ENCODE measurements at places on chromosomes 13 and 19.

DNA sequence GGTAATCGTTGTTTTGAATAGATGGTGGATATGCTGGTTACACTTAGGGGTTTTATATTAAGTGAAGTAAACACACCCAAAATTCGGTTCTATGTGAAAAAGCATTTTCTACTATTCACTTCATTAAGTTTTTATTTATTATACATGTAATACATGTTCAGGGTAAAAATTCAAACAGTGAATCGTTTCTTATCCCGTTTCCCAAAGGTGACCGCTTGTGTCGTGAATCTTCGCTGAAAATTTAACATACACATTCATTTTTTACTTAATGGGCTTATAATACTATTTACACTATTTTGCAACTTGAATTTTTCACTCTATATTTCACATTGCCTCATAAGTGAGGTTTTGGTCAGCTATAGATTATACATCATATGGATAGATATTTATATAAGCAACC, 24.5 kb downstream of the IPO5 start:
- no peak for DNase-seq

GRCh38 chr13:35005051-35005450, 63.0 kb downstream of the NBEA start:
- DNase-seq = no peak

GRCh38 chr13:74047931-74048600, 86.1 kb downstream of the KLF12 start:
- no peak for DNase-seq

DNA sequence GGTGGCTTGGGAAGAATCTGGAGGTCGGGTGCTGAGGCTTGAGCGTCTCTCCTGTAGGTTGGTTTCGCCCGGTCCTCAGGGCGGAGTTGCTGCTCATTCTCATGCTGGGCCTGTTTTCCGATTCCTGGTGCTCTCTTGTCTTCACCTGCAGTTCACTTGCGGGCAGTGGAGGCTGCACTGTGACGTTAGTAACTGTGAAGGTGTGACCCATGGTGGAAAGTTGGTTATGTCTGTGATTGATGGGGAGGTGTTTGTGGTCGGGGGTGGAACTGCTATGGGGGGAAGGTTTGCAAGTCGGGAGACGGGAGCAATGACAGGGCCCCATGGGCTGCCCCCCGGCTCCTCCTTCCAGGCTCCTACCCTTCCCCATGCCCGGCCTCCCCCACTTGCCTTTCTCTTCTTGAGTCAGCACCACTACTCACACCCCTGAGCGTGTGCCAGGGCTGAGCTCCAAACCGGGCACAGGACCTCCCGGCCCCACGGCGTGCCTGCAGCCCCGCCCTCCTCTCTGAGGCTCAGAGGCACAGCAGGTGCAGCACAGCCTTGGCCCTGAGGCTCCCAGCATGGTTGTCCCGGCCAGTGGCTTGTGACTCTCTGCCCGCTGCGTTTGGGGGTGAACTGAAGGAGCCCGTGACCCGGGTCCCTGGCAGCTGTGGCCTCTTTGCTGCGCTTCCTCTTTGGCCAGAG, 79.1 kb downstream of the ATP11A start:
- DNase-seq = no peak

- DNase-seq = no peak
These were observed 14.6 kb downstream of the PLD3 start for GRCh38 chr19:40363069-40363468.

DNA sequence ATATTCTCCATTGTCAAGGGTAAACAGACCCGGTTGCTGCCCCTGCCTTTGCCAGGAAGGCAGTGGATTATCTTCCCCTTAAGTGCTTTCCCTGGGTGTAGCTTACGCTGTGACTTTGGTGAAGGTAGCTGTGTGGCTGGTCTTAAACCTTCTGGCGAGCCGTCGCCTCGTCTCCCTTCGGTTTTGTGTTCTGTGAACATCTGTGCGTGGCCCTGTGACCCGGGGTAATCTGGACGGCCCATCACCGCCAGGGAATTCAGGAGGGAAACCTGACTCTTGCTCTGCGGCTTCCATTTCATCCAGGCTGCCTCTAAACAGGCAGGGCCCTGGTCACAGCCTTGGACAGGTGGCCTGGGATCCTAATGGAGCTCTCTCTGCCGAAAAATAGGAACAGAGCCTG, 78.7 kb downstream of the SHISA2 start:
- DNase-seq = no peak

DNA sequence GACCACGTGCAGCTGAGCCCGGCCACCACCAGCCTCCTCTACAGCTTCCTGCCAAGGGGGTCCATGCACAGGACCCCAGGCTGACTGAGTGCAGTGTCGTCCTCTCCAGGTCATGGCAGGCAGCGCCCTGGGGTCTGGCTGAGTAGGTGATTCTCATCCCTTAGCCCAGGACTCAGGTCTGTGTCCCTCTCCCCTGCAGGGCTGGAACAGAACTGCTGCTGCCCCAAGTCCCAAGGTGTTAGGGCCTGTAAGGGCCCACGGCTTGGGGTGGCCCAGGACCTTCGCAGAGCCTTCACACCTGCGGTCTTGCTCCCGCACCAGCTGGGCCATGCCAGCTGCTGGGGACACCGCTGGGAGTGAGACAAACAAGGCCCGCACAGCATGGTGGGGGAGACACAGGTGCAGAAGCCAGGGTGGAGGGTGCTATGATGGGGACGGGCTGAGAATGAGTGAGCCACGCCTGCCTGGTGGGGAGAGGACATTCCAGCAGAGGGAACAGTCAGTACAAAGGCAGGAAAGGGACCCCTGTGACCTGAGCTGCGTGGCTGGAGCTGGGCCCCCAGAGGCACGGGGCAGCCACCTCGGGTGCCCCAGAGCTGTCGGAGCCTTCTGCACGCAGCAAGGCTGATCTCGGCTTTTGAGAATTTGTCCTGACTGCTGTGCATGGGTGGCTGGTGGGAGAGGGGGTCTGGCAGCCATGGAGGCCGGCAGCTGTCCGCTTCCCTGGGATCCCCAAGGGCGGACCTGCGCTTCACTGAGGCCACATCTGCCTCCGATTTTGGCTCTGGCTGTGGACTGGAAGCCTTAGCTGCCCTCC, 11.9 kb downstream of the PLEKHF1 start:
- DNase-seq = no peak

DNA sequence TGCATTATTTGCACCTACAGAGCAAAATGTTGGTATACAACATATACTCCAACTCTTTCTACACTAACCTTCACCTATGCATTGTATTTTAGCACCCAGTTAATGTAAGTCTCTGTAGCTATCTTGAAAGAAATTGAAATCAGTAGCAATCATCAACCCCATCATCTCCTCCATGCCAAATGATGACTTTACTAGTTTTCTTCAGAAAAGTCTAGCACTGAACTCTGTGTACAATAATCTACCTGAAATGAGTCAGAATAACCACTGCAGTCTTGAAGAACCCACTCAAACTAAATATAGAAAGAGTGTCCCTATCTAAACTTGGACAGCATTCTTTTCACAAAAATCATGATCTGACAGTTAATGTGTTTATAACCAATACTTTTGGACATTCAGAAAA, 9.8 kb downstream of the IRS2 start:
- DNase-seq = no peak

GRCh38 chr13:98468361-98468760, 108.5 kb downstream of the STK24 start:
- no peak for DNase-seq

DNA sequence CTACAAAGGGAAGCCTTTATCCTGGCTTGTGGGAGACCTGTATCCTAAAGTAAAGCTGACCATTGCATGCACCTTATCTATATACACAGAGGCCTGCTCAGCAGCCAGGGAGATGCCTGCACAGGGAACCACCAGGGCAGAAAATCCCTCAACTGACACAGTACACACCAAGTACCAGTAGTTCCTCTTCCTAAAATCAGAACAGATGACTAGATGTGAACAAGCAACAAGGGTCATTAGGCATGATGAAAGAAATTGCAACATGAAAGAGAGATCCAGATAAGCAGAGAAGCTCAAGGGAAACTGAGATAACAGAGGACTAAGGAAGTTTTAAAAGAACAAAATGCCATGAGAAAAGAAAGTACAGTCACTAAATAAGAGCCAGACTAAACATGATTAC, 39.7 kb upstream of the SLC7A9 start:
- DNase-seq = no peak

- DNase-seq = no peak
These were observed 14.3 kb downstream of the ZBTB7A start for GRCh38 chr19:4052114-4052992.

DNA sequence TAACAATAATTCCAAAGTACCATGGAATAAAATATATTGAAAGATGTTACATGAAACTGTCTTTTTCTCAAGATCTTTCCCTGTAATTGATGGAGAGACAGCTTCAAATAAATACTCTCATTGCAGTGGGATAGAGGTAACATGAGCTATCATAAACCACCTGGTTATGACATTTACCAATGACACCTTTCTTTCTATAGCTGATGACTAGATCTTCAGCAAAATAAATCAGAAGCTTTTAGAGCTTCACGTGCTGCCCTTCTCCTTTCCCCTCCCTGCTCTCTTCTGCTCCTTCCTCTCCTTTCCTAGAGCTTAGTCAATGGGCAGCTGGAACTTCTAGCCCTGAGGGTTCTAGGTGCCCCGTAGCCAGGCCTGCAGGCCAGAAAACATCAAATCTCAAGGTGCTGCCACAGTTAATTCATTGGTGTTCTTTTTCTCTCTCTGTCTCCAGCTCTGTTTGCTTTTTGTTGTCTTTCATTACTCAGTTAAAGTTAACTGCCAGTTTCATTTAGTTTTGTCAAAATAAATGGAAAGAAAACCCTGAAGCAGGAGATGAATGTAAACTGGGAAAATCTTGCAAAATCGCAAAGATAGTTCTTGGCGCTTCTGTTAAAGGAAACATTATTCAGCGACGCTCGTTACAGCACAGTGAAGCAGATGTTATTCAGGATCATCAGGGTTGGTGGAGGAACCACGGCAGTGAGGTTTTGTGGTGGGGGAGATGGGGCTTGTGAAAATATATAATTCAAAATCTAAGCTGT, 8.3 kb upstream of the METTL21C start:
- no peak for DNase-seq

GRCh38 chr13:83980331-83980730, 98.1 kb upstream of the SLITRK1 start:
- DNase-seq = no peak

GRCh38 chr13:85694992-85695391, 104.2 kb downstream of the SLITRK6 start:
- no peak for DNase-seq

DNA sequence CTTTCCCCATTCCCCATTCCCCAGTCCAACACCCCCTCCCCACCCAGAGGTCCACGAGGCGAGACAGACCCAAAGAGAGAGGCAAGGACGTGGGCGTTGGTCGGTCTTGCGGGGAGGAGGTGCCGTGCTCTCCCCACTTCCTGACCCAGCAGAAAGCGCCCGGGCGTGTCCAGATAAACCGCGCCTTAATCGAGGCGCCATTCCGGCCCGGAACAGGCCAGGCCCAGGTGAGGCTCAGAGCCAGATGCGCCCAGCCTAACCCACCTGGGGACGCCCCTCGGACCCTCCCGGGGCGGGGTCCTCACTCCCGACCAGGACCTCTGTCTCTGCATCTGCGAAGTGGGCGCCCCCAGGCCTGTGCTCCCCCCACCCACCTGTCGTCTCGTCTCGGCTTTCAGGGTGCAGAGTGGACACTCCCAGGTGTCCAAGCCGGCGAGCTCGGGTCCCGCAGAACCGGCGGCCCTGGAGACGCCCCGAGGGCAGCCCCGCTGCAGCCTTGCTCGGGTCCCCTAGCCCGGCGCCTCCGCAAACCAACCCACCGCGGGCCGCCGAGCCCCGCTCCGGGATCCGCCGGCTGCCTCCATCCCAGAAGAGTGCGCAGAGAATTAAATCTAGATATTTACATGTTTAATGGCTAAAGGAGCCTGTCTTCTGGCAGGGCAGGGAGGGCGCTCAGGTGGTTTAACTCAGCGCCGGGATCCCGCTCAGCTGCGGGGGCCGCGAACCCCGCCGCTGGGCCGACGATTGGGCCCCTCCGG, 5.0 kb upstream of the ONECUT3 start:
- DNase-seq = no peak

DNA sequence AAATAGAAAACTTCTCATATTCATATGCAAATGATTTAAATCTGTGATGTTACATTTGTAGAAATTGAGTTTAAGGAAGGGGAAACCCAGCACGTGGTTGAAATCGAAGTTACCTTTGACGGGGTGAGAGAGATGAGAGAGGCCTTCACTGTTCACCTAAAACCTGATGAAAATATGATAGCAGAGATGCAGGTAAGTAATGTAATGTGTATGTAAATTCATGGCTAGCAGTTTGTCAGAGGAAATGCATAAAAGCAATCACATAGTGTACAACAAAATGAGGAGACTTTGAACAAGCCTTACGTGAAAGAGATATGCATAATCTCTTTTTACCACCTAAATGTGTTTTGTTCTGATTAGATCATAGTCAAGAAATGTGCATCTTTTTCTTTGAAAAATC, 134.6 kb downstream of the STOML3 start:
- DNase-seq = no peak

- no peak for DNase-seq
These were observed 165.5 kb downstream of the LACC1 start for GRCh38 chr13:44045180-44045562.

GRCh38 chr19:33861950-33862349, 65.3 kb downstream of the KCTD15 start:
- DNase-seq = no peak

DNA sequence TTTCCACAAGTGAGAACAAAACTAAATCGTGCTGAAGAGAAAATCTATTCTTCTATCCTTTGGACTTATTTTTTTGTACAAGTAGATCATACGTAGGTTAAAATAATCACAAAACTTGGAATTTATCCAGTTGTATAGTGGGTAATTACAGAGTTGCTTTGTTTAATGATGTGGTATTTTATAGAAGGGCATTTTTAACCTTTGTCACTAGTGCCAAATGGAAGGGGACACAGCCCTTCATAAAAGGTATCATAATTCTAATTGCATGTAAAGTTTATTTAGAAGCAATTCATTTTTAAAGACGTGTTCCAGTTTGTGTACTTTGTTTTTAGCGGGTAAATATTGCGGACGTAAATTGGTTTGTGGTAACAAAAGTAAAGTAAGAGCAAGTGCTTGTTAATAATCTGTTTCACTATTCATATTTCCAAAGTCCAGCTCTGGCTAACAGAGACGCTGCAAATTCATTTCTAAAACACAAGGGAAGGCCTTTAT, 99.5 kb downstream of the ERCC5 start:
- no peak for DNase-seq

GRCh38 chr13:32150239-32150638, 118.7 kb downstream of the FRY start:
- no peak for DNase-seq

DNA sequence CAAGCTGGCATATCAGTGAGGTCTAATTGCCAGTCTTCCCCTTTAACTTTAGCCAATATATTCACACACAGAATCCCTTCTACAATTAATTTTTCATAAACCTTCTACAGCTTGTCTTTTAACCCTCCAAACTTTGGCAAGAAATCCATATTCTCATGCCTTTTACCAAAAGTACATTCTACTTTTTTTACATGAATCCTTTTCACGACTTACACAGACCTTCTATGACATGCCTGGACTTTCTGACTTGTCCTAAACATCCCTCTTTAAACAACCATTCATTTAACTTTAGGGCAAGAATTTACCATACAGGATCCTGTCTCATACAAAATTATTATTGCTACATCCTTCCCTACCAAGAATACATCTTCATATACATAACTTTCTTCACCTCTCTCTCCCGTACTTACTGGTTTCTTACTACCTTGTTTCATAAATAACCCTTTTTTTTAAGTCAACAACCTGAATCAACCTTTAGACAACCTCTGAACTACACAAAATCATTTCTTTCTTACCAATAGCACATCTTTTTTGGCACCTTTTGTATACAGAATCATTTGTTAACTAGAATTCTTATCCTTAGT, 23.5 kb downstream of the ZNF544 start:
- DNase-seq = no peak

Measured in stimulated activated CD4-positive, alpha-beta T cell treated with anti-CD3 and anti-CD28 coated beads, Interleukin-1b, Interleukin-23, amount 100 ng/mL, for 1 hour (primary cell).